ENCODE measurements at places on chromosomes 6 and 20. TPM values are rescaled to one million over a fixed set of nuclear protein-coding genes. Genes with fewer than 3 reads are reported as not detected.

The CYP39A1 gene
- not detected for total RNA-seq

The SLPI gene
- not detected for total RNA-seq

The SLC52A3 gene
- not detected for total RNA-seq

The TTBK1 gene
- total RNA-seq = 0.07 TPM

The LKAAEAR1 gene
- total RNA-seq = 1.8 TPM

The TGM3 gene
- not detected for total RNA-seq

The RNASET2 gene
- total RNA-seq = 302 TPM

The CUL9 gene
- total RNA-seq = 115 TPM

The CYP21A2 gene
- not detected for total RNA-seq

The PAK5 gene
- not detected for total RNA-seq

The ANKRD66 gene
- total RNA-seq = not detected

The DLL1 gene
- 4.5 TPM for total RNA-seq

The CASS4 gene
- total RNA-seq = 0.42 TPM

The SLC24A3 gene
- not detected for total RNA-seq

The SIRPA gene
- total RNA-seq = 10.2 TPM

Data from B cell (primary cell).